ENCODE measurements at places on chromosomes 7 and 10.

DNA sequence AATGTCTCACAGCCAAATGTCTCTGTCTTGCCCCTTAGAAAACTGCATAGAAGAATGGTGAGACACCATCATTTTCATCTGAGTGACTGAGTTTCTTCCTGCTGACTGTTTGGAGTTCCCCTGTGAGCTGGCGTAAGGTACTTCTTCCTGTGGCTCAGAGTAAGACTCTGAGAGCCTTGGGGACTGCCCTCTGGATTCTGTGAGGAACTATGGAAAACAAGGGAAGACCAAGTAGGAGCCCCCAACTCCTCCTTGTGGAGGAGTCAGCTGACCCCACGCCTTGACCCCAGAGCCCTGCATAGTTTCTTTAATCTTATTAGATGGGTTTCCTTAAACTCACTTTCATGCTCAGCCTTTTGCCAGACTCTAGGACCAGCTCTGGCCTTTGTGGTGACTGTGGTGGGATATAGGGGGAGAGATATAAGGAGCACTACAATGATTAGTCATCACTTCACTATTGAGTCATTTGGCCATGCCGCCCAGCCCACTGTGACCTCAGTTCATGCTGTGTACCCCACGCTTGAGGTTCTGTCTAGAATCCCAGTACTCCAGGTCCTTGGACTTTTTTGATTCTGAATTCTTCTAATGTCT is 51.8 kb upstream of the FAM133B start:
- DNase-seq = peak; percentile 91

DNA sequence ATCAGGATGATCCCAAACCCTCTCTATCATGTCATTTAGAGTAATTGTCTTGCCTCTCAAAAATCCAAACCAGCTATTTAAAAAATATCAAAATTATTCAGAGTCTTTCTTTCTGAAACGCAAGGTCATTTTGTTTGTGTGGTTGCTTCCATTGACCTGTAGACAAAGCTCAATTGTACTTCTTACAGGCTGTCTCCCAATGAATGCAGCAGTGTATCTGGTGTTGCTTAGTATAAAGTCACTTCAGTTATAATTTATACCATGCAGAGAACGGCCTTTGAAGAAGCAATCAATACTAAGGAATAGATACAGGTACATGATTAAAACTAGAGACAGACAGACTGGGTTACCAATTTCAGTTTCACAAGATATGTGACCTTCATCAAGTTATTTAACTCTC is 80.9 kb downstream of the DOCK4 start:
- no peak for DNase-seq

- DNase-seq = peak; percentile 80
Measured at GRCh38 chr10:114043532-114044246, at the start of gene ADRB1. ADRB1 (plus strand) TSS chr10:114043866; CDS start chr10:114044133, 267 bp downstream.

DNA sequence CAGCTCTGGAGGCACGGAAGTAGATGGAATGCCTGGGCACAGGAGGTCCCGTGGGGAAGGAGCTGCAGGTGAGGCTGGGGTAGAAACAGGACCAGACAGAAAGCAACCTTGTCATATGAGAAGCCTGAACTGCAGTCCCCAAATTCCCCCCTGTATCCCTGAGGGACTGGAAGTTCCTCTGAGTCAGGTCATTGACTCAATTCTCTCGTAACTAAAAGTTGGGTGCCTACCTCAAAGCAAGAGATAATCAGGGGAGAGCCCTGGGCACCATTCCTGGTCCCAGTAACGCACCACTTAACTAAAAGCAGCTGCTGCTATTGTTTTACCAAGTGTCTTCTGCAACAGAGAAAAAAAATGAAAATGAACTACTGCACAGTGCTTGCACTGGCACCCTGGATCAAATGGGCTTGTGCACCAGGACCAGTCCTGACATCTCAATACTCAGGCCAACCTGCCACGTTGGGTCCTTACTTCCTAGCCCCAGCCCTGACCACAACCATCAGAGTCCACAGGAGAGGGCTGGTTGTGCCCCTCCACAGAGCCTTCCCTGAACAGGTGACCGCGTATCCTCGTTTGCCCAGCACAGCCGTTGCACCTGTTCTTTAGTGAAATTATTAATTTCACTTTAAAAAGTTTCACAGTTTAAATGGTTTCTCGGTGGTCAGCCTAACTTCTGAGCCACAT is 79.3 kb downstream of the GRID1 start:
- no peak for DNase-seq

DNA sequence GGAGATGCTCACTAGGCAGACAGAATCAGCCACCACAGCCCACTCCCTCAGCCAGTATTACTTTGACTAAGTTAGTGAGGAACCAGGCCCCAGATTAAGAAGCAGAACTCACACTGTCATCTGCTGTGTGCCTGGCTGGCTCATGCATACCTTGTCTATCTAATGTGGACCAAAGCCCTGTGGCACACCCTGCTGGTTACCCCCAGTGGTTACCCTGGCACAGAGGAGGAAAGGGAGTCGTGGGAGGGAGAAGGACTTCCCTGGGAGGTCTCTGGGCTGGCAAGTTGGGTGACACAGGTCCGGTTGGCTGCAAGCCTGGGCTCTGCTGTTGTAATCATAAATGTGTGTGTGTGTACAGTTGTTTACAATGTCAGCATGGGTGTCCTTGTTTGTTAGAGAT is 7.5 kb upstream of the SH2D4B start:
- DNase-seq = peak; percentile 72

DNA sequence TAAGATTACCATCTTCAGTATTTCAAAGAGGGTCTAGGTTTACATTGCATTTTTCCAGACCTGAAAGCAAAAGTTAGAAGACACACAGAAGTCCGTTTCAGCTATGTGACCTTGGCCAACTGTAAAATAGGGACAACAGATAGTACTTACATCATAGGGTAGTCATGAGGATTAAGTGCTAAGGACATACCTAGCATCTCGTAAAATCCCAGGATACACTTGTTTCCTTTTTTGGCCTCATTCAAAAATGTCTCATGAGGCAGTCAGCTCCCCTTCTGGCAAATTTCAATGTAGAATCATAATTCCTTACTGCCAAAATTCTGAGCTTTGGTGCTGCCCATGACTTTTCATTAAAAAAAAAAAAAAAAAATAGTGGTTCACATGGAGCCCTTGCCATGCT is 6.4 kb upstream of the DUSP5 start:
- no peak for DNase-seq

DNA sequence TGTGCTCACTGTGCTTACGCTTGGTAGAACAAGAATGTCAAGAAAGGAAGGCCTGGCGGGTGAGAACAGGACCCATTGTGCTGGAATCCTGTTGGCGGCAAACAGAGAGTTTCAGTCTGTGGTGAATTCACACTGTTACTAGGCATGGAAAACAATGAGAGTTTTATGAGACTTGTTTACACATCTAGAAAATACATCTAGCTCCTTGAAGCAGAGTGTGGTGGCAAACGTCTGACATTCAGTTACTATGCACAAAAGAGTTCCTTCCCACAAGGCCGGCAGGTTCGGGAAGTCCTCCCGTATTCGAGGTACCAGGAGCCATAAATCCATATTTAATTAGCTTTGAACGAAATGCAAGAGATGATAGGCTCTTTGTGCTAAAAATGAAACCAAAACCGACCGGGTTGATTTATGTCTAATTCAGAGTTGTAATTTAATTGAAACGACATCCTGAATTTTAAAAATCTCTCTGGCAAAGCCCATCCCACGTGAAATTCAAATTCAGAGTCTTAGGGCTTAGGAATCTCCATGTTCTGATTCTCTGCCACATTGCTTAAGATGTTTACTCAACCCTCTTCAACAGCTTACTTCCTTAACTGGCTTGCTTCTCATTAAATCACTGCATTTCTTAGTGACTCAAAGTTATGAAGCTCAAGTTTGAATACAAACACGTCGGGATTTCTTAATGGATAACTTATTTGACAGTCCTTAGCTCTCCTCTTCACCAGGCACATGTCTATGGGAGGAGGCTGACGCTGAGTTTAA is 299.9 kb upstream of the PITRM1 start:
- DNase-seq = peak; percentile 28

DNA sequence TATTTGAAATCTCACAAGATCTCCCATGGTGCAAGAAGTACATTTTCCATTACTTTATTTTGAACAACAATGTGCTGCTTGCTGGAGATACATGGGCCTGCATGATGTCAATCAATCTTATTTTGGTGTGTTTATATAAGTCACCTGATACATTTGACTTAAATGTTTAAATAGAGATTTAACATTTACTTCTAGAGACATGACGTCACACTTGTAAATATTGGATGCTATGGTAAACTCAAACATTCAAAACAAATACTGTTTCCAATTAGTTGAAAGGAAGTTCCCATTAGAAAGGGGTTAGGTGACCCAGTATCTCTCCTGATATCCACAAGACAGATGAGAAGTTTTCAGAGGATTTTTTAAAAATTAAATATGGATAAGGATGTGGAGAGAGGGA is 214.5 kb downstream of the NSUN6 start:
- DNase-seq = no peak

GRCh38 chr7:134942690-134943466 is 43.4 kb upstream of the AGBL3 start:
- no peak for DNase-seq

Measured in common myeloid progenitor, CD34-positive (primary cell).